ENCODE measurements at places on chromosomes 2 and 18. TPM values are rescaled to one million over a fixed set of nuclear protein-coding genes. Genes with fewer than 3 reads are reported as not detected.

DNA sequence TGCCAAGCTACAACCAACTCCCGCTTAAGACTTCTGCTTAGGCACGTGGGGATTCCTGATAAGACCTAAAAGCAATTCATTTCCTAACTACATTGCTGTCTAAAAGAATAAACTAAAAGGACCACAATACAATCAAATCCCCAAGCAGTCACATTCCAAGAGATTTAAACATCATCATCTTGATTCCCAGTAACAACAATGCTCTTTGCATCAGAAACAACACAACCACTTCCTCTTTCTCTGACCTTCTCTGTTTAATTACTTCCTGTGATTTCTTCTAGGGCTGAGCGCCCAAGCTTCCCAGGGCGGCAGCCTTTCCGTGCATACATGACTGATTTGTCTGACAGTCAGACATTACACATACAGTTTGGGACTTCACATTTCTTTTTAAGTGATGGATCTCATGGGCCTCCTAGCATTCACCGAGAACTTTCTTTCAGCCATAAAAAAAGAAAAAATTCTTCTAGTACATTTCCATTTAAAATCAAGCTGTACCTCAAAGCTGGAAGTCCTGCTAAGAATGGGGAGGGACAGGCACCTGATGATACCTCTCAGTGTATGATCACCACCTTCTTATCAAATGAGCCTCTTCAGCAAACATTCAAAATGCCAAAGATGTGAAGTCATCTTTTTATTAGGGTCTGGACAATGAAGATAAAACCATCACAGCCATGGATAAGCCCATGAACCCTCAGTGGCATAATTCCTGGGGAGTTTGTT, 11.5 kb downstream of the SPRED2 start:
- DNase-seq: peak; percentile 33

DNA sequence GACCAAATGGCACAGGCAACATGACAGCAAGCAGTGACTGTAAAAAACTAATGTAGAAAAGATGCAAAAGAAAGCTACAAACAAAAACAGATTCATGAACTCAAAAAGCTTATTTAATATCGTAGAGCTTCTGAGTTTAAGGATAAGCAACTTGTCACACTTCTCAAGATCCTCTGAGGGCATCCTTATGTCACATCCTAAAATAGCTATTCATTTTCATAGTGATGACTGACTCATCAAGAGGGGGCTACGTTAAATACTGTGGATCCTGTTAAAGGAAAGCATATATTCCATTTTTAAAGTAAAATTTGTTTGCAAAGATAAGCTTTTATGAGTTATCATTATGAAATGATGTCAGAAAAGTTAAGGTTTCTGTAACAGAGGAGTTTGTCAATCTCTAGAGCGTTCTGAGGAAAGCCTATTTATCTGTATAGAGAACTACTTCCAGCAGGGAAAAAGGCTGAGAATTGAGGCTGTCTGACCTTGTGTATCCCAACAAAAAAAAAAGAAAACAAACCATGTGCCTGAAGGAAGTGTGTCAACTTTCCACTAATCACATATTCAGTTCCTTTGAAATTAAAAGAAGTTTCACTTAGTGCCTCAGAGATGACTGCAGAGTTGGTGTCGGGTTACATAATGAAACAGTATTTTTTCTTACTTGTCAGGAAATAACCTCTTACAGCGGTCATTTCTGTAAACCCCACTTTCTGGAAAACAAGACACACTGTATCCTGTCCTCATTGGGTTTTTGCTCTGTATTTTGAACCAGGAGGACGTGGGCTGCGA, 115.5 kb downstream of the ESCO1 start:
- DNase-seq: no peak

Gene ZNF396
- polyA plus RNA-seq: 1.2 TPM

Gene AQP12A
- polyA plus RNA-seq: not detected

Gene CNGA3
- polyA plus RNA-seq: 0.75 TPM

Gene CRYGD
- not detected for polyA plus RNA-seq

Gene CYRIA
- polyA plus RNA-seq: 7.4 TPM

Gene HSBP1L1
- 4.0 TPM for polyA plus RNA-seq

DNA sequence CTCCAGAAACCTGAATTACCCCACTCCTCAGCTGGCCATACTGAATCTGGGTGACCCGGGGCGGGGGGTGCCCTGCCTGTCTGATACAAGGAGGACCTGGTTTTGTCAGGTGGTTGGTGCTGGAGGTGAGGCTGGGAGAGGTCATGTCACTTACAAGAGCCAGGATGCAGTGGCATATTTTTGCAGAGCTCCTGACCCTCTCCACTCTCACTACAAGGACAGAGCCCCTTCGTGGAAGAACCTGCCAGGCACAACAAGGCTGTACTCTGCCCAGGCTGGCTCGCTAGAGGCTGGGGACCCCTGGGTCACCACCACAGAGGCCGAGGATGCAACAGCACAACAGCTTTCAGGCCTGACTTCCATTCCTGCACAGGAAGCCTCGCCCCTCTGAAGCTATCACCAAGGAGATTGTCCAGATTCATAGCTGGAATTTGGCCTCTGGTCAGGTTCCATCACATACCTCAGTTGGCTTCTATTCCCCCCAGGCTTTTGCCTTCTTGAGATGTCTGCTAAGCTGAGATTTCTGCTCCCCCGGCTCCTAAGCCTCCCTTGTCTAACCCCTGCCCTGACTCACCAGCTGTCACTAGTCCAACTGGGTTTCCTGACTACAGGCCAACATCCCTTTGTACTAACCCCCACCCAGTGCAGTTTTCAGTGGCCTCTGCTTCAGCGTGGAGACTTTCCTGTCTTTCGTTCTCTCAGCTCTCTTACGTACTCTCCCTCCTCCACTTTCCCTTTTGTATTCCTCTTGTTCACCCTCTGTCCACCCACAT, 132.5 kb upstream of the EPAS1 start:
- DNase-seq: peak; percentile 65

DNA sequence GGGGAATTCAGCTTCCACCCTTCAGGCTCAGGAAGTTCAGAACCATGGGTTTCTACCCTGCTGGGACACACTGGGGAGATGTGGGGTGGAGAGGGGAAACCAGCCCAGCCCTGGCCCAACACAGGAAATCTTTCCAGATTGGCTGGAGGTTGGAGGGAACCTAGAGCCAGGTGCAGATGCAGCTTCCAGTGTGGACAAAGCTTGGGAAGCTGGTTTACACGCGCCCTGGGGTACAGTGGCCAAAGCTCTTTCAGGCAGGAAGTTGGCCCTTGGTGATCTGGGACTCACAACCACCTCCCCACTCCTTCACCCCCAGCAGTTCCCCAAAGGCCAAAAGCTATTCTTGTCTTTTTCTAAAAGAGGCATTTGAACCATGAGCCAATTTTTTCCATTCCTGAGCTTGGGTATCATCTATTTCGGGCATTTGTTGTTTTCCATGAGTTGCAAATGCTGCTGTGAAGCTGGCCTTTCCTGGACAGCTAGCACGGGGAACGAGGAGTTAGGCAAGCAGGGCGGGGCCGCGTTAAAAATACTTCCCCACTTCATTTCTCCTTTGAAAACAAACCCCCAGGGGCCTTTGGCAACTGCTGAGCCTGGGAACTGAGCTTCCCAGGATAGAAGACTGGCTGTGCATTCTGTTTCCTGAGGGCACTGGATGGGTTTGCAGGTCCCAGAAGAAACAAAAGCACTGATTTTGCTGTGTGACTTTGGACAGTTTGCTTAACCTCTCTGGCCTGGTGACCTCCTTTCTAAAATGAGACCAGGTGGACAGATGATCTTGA, 3.1 kb upstream of the ARID5A start:
- DNase-seq: peak; percentile 65

- DNase-seq: no peak
Measured at GRCh38 chr2:12412898-12413305, 303.8 kb upstream of the TRIB2 start.

- no peak for DNase-seq
Measured at GRCh38 chr2:152582081-152582480, 135.2 kb downstream of the PRPF40A start.

Gene ALKAL2
- polyA plus RNA-seq: 0.99 TPM

DNA sequence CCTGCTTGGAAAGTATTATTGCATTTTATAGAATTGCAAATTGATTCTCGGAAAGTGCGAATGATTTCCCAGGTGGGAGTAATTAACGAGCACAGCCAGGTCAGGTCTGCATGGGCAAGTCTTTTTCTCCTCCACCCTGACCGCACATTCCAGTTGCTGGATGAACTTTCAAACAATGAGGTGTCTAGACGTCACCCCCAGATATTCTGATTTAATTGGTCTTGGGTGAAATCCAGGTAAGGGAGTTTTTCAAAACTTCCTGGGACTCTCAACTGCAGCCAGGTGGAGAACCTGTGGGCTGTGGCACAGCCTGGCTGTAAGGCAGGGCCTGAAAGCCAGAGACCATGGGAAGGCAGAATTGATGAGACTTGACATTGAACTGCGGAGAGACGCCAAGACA, 15.9 kb upstream of the RNF152 start:
- DNase-seq: no peak

DNA sequence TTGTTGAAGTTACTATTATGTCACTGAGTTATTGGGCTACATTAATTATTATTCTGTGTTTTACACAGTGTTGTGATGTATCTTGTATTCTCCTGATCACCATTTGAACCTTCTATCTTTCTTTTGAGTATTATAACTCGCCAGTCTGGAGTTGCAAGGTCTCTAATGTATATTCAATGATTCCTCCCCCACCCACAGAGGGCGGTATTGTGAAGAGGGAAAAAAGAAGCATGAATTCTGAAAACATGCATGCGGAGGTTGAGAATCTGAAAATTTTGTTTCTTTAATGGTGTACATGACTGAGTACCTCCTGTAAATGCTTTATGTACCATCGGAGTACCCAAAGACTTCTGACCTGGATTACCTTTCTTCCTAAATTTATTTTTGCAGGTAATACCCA, 266.6 kb downstream of the NR4A2 start:
- no peak for DNase-seq

Gene TDRD15
- polyA plus RNA-seq: not detected

Gene CHRND
- 121 TPM for polyA plus RNA-seq

DNA sequence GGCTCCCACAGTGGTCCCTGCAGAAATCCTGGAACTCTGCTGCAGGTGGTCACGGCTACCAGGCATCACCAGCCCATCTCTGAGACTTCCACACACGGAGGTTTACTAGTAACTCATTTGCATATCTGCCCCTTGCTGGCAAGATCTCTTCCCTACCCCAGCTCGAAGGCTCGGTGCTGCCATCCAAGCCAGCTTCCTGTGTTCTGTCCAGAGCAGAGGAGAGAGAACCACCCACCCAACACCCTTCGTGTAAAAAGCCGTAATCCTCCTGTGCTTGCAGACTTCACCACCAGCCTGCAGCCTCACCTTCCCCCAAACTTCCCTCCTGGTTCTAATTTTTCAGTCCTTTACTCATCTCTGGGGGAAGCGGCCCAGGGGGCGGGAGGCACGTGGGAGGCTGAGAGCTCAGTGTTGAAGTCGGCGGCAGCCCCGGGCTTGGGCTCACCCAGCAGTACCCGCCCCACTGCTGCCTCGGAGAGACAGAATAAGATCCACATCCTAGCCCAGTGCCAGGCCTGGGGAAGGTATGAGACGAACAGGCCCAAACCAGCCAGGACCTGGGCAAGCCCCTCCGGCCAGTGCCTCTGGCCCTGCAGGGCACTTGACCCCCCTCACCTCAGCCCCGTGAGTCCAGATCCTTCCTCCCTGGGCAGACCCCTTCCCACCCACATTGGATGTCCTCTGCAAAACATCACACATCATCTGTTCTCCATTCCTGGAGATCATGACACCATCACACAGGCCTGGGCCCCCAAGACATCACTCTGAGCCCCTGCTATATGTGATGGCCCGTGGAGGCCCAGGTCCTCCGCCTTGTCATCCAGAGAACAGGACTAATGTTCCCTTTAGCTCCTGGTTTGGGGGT, 145.8 kb upstream of the ID2 start:
- peak; percentile 19 for DNase-seq

Gene LINC00305
- polyA plus RNA-seq: not detected

Gene RGPD3
- 0.11 TPM for polyA plus RNA-seq

DNA sequence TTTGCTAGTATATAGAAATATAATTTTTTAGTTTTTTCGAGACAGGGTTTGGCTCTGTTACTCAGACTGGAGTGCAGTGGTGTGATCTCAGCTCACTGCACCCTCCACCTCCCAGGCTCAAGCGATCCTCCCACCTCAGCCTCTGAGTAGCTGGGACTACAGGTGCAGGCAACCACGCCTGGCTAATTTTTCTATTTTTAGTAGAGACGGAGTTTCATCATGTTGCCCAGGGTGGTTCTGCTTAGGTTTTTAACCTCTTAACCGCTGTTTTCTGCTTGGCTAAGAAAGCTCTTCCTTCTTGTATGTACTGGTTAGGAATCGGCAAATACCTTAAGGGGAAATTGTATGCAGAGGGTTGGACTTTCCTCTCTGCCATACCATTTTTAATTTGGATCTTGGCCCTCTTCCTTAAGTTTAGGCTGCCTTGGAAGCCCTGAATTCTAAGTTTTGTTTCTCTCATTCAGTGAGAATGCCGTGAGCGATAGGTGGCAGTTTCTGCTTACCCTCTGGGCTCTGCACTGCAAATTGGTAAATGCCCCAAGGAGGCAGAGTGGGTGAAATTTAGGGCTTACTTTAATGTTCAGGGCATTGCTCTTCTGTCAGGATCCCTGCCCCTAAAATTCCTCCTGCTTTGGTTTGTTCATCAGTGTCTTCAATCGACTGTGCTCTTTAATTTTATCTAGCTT, 32.3 kb downstream of the EML6 start:
- no peak for DNase-seq

DNA sequence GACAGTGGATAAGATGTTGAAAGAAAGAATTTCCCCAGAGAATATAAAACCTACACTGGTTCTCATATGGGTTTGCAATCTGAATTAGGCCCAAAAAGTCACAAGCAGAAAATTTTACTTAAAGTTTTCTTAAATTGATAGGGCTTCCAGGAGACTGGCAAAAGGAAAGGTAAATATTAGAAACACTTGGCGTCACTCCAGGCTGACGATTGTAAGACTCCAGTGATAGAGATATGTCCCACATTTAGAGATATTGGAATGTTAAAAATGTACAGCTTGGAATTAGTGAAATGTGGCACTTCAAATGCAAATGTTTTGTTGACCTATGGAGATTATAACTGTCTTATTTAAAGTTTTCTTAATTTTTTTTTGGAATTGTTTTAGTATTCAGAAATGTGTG, 14.0 kb downstream of the YIPF4 start:
- DNase-seq: no peak

Gene MYO3B
- 0.12 TPM for polyA plus RNA-seq

Gene ITPRIPL1
- 2.3 TPM for polyA plus RNA-seq

Gene MC5R
- 1.3 TPM for polyA plus RNA-seq

Gene NT5C1B
- polyA plus RNA-seq: 0.43 TPM

Gene SLC30A3
- polyA plus RNA-seq: 1.2 TPM

DNA sequence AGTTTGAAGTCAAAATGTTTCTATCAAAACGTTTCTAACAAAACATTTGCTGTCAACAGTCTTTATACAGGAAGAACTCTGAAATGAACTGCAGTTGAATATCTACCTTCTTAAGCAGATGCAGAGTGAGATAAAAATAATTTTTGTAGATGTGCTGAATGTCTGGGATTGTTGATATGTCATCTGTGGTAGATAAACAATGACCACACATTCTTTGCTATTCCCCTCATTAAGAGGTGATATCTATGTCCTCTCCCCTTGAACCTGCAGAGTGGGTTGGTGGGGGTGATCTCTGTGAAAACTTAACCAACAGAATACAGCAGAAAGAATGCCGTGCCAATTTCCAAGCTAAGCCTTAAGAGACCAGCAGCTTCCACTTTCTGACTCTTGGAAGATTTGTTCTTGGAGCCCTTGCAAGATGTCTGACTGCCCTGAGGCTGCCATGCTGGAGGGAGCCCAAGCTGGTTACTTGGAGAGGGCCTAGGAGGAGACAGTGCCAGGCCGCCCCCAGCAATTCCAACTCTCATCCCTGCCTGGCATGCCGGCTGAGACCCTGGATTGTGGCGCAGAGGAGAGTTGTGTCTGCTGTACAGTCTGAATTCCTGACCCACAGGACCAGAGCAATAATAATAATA, 80.8 kb downstream of the COLEC12 start:
- no peak for DNase-seq

- no peak for DNase-seq
Measured at GRCh38 chr2:141496810-141497209, 634.0 kb downstream of the LRP1B start.

Measured in muscle of back (tissue), 13 donors.